ENCODE measurements at places on chromosomes 12 and 14.

- no peak for DNase-seq
These were observed 65.6 kb upstream of the CNOT2 start for GRCh38 chr12:70177631-70178030.

DNA sequence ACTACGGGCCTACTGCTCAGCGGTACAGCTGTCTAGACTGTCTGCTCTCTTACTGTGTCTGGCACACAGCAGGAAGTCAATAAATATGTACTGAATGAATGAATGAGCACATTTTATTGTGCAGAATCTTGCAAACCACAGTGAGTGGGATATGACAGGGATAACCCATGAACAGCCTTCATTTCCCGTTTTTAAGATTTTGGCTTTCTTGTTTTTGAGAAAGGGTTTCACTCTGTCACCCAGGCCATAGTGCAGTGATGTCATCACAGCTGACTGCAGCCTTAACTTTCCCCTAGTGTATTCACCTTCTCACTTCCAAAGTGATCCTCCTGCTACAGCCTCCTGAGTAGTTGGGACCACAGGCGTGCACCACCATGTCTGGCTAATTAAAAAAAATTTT, 203.1 kb downstream of the AEBP2 start:
- DNase-seq: no peak

GRCh38 chr14:81408595-81408994, 8.5 kb upstream of the STON2 start:
- DNase-seq: no peak

DNA sequence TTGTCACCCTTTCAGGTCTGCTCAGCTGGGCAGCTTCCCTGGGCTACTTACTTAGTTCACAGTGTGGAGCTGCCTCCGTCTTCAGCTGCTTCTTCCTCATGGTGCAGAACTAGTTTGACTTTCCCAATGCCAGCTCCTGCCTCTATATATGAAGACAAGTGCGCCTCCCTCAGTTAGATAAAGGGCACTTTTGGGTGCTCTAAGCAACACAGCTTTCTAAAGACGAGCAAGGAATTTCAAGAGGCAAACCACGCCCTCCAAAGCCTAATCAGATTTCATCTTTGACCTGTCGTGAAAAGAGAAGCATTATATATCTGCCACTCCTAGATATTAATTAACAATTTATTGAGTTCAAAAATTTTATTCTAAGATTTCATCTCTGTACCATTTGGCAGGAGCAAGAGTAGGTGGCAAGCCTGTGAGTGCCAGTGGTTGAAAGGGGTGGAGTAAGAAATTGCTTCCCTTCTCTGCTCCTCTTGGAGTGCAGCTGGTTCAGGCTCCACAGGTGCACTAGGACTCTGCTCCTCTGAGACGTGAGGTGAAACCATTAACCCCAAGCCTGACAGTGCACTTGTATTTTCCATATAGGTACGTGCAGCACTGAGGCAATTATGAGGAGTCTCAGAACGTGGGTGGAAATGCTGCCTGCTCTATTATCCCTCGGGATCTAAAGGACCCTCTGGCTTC, 2.1 kb upstream of the SLC11A2 start:
- DNase-seq: peak; percentile 46

DNA sequence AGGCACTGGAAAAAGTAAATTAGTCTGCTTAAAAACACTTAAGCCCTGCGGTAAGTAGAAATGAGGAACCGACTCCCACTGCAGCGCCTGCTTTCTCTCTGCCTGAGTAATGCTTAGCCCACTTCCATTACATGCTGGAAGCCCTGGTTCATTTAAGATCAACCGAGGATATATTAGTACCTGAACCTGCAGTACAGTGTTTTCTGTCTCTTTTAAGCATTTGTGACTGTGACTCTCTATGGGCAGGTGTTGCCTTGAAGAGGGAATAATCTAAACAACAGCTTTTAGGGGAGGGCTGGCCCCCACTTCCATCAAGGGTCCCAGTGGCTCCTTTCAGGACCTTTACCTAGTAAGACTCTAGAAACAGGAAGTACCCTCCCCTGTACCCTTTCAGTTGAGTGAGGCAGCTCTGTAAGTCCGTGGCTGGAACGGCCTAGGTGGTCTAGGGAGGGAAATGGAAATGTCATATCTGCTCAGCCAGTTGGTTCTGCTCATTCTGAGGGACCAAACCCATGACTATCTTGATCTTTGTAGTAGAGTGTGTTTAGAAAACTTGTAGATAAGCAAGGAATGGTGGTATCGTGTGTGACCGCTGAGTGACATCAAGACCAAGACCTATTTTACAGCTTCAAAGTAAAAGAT, 56.2 kb downstream of the FNTB start:
- no peak for DNase-seq

- DNase-seq: peak; percentile 84
These were observed 28.4 kb upstream of the MON2 start for GRCh38 chr12:62438098-62438692.

- peak; percentile 94 for DNase-seq
These were observed at the start of gene CDC42BPB for GRCh38 chr14:103057372-103058163. Gene CDC42BPB (minus strand): TSS chr14:103057549. CDS start chr14:103057173, 376 bp downstream.

GRCh38 chr14:69676723-69677122, 65.3 kb downstream of the SUSD6 start:
- DNase-seq: no peak

GRCh38 chr14:83463500-83464098, 1929.9 kb upstream of the SEL1L start:
- DNase-seq: peak; percentile 77

DNA sequence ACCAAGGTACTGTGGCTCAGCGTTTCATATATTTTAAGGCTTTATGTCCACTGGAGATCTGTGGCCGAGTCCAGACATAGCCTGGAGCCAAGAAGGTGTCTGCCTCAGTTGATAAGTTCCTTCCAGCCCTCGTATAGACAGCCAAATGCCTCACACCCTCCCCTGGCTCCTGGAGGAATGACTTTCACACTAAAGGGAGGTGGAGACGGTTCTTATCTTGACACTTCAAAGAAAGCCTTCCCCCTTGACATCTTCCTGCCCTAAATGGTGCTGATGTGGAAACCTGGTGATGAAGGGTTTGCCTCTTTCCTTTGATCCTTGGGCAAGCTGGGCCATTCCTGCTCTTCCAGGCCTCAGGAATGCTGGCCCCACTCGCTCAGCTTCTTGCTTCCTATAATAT, 474.8 kb upstream of the TBX3 start:
- DNase-seq: no peak

GRCh38 chr14:69635981-69636639, 24.7 kb downstream of the SUSD6 start:
- DNase-seq: no peak

- no peak for DNase-seq
These were observed 25.7 kb upstream of the LRP1-AS start for GRCh38 chr12:57173089-57173488.

GRCh38 chr12:114480337-114481199, 74.6 kb upstream of the TBX5 start:
- peak; percentile 55 for DNase-seq

- DNase-seq: no peak
These were observed 3.3 kb downstream of the HHIPL1 start for GRCh38 chr14:99648027-99648784.

DNA sequence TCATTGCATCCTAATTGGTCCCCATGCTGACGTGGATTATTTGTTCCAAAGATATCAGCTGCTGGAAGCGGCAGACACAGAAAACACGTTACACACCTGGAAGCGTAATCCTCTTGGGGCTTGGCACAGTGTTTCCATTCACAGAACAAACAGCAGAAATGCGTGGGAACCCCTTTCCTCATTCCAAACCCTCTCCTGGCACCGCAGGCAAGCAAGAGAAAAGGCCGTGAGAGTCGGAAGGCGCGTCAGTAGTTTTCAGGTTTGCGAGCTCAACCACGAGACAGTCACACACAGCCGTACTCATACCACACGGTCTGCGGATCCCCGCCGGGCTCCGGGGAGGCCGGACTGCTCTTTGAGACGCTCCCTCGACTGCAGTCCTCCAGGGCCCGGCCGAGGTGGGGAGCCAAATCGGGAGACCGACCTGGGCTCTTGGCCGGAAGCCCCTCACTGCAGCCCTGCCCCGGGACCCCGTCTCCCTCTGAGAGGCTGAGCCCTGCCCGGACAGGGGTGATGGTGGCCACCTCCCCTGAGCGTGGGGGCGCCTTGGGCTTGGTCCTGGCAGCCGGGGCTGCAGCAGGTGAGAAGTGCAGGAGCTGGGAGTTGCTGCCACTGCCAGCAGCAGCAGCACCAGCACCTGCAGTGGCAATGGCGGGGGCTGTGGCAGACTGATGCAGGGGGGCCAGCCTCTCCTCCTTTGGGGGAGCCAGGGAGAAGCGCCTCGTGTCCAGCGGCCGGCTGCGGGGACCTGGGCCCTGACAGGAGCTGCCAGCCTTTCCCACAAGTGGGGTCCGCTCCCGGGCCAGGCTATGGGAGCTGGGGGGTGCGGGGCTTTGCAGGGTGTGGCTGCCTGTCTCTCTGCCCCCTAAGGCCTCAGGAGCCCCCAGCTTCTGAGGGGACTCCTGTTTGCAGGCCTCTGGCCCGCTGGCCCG, 28.1 kb upstream of the GPR68 start:
- DNase-seq: no peak

DNA sequence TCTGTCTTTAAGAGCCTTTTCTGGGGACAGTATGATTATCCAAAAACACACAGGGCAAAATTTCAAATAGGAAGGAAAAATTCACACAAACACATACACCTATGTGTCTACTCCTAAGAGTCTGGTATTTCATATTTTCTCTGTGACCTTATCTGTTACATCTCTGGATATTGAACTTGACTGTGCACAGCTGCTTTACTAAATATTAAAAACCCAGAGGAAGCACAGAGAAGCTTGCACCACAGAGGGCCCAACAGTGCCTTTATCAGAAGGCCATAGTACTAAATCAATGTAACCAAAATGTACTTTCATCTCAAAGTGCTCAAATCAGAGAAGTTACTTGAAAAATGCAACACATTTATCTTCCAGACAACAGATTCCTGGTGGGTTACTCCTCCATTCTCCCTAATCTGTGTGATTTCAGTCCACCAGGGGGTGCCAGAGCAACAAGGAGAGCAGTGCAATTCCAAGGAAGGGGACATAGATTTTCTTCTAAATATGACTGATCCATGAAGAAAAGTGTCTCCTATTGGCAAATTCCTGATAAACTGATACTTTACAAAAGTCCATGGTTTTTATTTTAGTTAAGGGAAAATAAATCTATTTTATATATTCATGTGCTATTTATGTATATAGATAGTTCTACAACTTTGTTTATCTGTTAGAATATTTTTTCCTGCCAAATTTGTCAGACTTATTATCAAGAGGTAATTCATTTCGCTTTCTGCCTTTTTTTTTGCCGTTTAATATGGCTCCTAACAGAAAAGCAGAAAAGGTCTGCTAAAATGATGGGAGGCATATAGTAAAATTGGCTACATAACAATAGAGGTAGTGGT, 617.6 kb downstream of the LRFN5 start:
- peak; percentile 92 for DNase-seq

DNA sequence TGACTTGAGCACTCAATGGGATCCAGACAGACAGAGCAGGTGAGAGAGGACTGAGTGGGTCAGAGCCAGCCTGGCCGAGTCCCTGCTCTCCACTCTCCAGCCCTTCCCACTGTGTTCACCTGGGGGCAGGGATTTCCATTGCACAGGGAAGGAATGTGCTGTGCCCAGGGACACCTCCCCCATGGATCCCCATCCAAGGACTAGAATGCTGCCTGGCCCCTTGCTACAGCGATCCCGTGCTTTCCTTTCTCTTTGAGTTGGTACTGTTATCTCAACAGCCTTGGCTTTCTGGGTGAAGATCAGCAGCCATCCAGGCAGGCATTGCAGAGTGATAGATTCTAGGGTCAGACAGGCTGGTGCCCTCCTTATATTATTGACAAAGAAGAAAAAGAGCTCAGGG, 60.3 kb upstream of the DLK1 start:
- no peak for DNase-seq

DNA sequence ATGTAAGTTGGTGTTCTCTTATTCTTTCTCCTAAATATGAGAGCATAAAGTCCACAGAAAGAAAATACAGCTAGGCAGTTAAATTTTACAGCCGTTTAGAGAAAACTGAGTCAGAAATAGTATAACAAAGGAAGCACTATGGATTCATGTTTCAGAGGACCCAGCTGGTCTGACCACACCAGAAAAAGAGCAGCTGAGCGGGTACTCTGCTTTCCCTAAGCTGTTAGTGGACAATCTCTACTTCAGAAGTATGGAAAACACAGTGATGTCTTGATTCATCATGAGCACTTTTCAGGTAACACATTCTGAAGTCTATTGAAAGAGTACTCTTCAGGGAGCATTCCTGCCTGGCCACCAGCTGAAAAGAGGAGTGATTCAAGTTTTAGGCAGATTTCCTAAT, 12.4 kb downstream of the PPM1H start:
- peak; percentile 46 for DNase-seq

DNA sequence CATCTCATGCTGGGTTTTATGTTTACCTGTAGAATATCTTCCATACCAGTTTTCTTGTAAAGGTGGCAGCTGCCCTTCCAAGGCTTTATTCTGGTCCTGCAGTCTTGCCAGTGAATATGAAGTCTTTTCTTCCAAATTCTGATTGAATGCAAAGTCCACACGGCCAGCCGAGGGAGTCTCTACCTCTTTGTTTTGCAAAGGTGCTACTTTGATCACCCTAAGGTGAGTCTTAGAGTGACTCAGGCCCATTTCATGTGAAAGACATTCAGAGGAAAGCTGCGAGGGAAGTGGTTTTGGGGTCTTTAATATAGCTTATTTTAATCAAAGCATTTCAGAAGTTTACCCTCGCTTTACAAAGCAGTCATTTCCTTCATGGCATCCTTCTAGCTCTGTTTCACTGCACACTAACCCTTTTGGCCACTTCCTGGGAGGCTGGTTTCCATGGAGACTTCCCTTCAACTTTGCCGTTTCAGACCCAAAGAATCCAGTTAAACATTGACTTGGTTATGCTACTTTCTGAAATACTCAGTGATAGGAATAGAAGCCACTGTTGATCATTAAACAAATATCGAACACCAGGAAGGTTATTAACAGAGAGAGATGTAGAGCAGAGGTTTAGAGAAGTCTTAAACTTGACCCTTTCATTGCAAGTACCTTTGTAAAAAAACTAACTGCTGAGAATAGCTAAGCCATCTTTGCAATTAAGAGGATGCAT, at the start of gene CCDC198:
Gene CCDC198, minus strand, starts transcription at position 391 of the 715 bp plus-strand sequence. Its CDS starts 142 bp downstream, at position 249.
- DNase-seq: no peak

GRCh38 chr12:69602954-69603353, 7.8 kb downstream of the LRRC10 start:
- no peak for DNase-seq

- peak; percentile 28 for DNase-seq
These were observed 6.5 kb upstream of the HCFC2 start for GRCh38 chr12:104057771-104058197.
